LHCN-M2 (cell line): ENCODE measurements at places on chromosomes 12 and 14. TPM values are rescaled to one million over a fixed set of nuclear protein-coding genes. Genes with fewer than 3 reads are reported as not detected.

Gene GDF3
- total RNA-seq: not detected in 2 replicates

Gene RBM19
- 18.4 and 26.3 TPM in 2 replicates for total RNA-seq

Gene IFI27L2
- total RNA-seq: 63.5 and 107 TPM in 2 replicates

DNA sequence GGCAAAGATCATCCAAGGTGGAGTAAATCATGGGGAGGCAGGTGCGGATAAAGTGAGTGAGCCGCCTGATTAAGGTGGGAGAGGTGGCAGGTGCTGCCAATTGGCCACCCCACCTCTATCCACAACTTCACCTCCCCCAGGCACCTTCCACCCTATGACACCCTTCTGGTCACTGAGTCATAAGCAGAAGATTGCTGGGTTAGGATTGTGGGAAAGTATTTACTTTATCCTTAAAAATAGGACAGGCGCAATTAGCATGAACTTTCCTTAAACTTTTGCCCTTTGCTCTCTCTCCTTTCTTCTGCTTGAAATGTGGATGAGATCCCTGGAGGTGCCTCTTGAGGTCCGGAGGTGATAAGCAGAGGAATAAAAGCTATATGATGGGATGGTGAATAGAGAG, 14.9 kb upstream of the BMP4 start:
- no peak for DNase-seq
